ENCODE measurements at places on chromosomes 7 and 10. TPM values are rescaled to one million over a fixed set of nuclear protein-coding genes. Genes with fewer than 3 reads are reported as not detected.

Gene KAZALD1
- total RNA-seq: 62.6 TPM

Gene GPR85
- 7.2 TPM for total RNA-seq

Gene DNAJB6
- total RNA-seq: 149 TPM

Gene TRIM73
- 0.22 TPM for total RNA-seq

Gene TAS2R3
- total RNA-seq: not detected

Gene ST7
- total RNA-seq: 28.2 TPM

Gene TCERG1L
- total RNA-seq: not detected

Gene CDK14
- 21.2 TPM for total RNA-seq

Gene SLC26A4
- total RNA-seq: 0.25 TPM

Gene MACC1
- 0.11 TPM for total RNA-seq

Gene CTTNBP2
- not detected for total RNA-seq

Gene BTBD16
- total RNA-seq: not detected

Gene DKK1
- 558 TPM for total RNA-seq

Gene GLI3
- total RNA-seq: 4.0 TPM

Gene ENTPD1
- total RNA-seq: not detected

Data from GM23248 (cell line).